ENCODE measurements at places on chromosomes 16 and 17.

- no peak for DNase-seq
Measured at GRCh38 chr16:23495671-23496070, 14.6 kb downstream of the GGA2 start.

- no peak for DNase-seq
Measured at GRCh38 chr16:75371171-75371570, 62.1 kb downstream of the CFDP1 start.

GRCh38 chr16:12728469-12728868, 75.2 kb downstream of the CPPED1 start:
- DNase-seq, result no peak

DNA sequence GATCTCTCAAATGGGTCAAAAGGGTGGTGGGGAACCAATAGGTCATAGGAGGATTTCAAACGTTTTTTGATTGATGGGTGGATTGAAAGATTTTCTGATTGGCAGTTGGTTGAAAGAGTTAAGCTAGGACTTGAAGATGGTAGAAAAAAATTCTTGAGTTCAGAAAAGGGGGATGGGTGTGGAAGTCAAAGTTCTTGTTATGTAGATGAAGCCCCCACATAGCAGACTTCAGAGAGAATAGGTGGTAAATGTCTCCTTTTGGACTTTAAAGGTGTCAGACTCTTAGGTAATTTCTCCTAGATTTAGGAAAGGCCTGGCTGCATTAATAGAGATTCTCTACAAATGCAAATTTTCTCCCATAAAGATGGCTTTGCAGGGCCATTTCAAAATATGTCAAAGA, 163.3 kb downstream of the HS3ST4 start:
- no peak for DNase-seq

GRCh38 chr16:48536614-48537200, 73.3 kb downstream of the N4BP1 start:
- DNase-seq, result no peak

- DNase-seq, result no peak
Measured at GRCh38 chr17:48644159-48644558, 18.0 kb upstream of the HOXB9 start.

- DNase-seq, result no peak
Measured at GRCh38 chr16:11575223-11575589, 11.5 kb downstream of the LITAF start.

- DNase-seq, result no peak
Measured at GRCh38 chr16:27701381-27701780, 151.4 kb downstream of the KATNIP start.

GRCh38 chr17:32481193-32481592, 5.6 kb upstream of the CDK5R1 start:
- DNase-seq, result no peak

DNA sequence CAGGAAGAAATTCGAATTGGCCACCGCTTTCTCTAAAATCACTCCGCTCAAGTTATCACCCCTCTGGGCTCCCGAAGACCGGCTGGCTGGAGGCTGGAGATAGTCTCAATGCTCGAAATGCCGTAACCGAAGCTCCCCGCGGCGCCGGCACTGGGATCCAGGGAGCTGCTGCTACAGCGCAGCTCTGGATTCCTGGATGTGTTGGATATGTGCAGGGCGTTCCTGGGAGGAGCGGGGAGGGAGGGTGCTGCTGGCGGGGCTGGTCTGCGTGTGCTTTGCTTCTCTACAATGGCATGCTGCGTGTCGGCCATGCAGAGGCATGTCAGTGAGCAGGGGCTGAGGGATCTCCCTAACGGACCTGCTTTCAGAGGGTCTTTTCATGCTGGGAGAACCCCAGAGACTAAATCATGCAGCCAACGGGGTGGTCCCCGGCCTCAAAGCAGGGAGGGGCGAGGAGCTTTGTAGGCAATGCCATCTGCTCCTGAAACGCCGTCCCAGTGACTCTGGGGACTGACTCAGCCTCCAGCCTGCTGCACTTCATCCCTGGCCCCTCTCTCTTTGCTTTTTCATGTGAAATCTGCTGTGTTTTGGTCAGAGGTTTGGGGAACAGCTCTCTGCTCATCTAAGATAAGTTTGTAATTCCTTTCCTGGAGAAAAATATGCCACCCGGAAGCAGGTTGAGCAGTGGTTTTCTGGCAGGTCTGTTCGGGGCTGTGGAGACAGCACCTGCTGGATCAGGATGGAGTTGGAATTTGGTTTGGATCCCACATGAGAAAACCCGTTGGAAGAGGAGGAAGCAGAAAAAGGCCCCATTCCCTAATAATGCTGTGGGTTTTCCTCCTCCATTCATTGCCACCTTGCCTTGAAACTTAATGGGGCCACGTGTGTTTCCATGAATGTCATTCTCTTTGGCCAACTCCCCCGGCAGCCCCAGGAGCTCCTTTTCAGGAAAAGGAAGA, 311.4 kb downstream of the SEC14L1 start:
- DNase-seq, result no peak

- DNase-seq, result peak; percentile 13
Measured at GRCh38 chr17:4206962-4207361, 56.8 kb downstream of the ANKFY1 start.

- no peak for DNase-seq
Measured at GRCh38 chr16:50838885-50839284, 97.0 kb downstream of the CYLD start.

- no peak for DNase-seq
Measured at GRCh38 chr17:4135489-4135888, 7.3 kb downstream of the ZZEF1 start.

DNA sequence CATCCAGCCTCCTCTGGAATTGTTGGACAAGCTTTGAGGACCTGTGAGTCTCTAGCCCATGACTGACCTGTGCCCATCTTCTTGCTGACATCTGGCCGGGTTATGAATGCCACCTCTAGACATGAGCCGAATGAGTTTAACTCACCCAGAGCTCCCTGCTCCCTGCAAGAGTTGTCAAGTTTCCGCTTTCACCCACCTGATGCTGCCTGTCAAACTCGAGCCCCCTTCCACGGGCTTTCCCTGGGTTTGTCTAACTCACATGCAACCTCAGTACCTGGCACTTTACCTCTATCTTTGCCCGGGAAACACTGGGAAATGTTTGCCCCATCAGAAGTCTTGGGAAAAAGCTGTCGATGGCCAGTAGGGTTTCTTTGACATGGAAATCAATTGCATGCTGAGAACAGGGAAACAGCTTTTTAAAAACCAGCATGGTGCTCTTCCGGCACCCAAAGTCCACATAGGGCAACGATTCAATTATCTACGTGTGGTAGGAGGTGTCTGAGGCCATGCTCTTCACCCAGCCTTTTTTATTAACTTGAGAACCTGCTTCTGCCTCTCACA, 33.8 kb upstream of the DNAH17 start:
- DNase-seq, result no peak

DNA sequence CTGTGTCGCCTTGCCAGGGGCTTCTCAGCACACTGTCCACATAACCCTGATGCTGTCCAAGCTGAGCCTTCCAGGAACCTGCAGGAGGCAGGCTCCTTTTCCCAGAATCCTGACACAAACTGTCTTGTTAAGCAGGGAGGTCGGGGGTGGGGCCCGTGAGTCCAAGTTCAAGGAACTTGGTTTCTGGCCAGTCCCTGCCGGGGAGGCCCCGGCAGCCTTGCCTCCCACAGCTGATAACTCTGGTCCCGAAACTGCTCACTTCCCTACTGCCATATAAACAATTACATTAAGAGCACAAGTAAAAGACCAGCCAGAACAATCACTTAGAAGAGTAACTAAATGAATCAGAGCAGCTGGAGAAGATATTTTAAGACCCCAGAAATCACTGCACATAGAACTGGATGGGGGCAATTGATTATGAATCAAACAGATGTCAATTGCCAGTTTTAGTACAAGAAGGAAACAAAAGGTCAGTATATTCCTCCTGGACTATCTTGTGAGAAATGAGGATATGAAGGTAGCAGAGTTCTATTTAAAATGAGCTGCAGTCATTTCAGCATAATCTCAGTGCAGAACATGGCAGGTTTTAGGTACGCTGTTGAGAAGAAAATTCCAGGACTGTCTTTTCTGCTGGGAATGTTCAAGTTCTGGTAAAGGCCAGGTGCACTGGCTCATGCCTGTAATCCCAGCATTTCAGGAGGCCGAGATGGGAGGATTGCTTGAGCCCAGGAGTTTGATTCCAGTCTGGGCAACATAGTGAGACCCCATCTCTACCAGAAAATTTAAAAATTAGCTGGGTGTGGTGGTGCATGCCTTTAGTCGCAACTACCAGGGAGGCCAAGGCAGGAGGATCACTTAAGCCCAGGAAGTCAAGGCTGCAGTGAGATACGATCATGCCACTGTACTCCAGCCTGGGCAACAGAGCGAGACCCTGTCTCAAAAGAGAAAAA, 169.8 kb downstream of the PITPNC1 start:
- no peak for DNase-seq

DNA sequence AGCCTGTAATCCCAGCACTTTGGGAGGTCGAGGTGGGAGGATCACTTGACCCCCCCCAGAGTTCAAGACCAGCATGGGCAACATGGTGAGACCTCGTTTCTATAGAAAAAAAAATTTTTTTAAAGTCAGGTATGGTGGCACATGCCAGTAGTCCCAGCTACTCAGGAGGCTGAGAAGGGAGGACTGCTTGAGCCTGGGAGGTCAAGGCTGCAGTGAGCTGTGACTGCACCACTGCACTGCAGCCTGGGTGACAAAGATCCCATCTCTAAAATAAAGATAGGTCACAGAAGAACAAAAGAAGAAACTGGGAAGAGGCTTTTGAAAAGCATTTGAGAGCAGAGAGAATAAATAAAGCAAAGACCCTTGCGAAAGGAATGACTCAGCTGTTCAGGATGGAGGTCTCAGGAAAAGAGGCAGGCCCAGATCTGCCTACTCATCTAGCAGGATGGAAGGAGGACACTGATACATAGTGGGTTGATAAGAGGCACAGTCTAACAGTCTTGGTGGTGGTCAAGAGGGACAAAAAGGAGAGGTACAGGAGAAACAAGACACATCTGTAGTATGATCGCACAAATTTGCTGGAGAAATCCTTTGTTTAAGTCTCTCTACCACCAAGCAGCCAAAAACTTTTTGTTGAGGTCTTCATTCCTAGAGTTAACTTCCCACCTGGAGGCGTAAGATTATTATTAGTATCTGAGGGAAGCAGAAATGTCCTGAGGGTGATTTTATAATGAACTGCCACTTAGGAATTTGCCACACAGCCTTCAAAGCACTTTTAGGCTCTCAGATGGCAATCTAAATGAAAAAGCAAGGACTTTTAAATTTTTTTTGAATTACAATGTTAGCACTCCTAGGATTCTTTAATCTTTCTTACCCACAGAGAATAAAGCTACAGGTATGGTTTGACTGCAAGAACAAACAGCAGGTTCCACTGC, 17.6 kb downstream of the ZSWIM7 start:
- DNase-seq, result no peak

DNA sequence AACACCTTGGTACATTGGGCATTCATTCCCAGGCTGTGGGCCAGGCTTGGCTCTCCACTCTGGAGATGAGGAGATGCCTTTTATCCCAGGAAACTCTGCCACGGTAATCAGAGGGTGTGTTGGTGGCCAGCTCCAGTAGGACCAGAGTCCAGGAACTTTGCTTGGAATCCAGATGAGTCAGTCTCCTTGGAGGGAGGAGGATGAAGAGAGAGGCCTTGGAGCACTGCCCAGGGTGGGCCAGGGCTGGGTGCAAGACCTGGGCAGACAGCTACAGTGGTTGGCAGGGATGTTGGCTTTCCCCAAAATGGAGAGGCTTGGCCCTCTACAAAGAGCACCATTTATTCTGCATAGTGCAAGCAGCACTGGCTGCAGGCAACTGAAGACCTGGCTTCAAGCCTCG, 209.0 kb downstream of the RGS9 start:
- DNase-seq, result no peak

GRCh38 chr17:19533718-19534561, at the start of gene SLC47A1:
TSS of gene SLC47A1 (plus strand) at chr17:19533854. CDS start at chr17:19533940, 86 bp downstream.
- DNase-seq, result no peak

DNA sequence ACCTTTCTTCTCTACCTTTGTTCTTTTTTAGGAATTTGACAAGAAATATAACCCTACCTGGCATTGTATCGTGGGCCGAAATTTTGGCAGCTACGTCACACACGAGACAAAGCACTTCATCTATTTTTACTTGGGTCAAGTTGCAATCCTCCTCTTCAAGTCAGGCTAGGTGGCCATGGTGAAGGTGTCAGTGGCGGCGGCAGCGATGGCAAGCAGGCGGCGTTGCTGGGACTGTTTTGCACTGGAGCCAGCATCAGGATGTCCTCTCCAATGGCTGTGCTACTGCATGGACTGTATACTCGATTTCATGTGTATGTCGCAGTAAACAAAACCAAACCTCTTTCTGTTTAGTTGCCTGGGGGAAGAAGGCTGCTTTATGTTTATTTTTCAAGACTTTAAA, 5.9 kb downstream of the DYNLL2 start:
- DNase-seq, result no peak

DNA sequence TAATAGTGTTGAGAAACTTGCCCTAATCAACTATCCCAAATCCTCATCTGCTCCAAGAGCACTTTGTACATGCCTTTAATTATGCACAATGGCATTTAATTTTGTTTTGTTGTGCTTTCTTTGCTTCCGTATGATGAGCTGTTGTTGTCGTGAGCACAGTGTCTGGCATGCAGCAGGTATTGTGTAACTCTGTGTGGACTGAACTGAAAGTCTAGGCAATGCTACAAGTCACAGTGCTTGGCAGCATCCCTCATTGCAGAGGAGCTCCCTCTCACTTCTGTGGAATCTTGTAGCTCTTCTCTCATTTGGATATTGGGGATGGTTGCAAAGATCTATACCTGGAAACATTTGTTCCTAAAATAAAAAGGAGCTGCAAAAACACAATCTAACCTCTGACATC, 502.2 kb upstream of the CA10 start:
- DNase-seq, result no peak

- DNase-seq, result no peak
Measured at GRCh38 chr16:66529475-66529874, 20.4 kb downstream of the TK2 start.

- DNase-seq, result no peak
Measured at GRCh38 chr17:81039096-81039495, 4.1 kb downstream of the BAIAP2 start.

- DNase-seq, result no peak
Measured at GRCh38 chr17:82299452-82299851, 18.0 kb downstream of the CD7 start.

- peak; percentile 56 for DNase-seq
Measured at GRCh38 chr17:30378241-30378824, 394 bp upstream of the CPD start.
